Activated gamma-delta T cell treated with Interleukin-2 at 50 U/mL for 16 hours (primary cell): ENCODE measurements at places on chromosomes 7 and 10.

DNA sequence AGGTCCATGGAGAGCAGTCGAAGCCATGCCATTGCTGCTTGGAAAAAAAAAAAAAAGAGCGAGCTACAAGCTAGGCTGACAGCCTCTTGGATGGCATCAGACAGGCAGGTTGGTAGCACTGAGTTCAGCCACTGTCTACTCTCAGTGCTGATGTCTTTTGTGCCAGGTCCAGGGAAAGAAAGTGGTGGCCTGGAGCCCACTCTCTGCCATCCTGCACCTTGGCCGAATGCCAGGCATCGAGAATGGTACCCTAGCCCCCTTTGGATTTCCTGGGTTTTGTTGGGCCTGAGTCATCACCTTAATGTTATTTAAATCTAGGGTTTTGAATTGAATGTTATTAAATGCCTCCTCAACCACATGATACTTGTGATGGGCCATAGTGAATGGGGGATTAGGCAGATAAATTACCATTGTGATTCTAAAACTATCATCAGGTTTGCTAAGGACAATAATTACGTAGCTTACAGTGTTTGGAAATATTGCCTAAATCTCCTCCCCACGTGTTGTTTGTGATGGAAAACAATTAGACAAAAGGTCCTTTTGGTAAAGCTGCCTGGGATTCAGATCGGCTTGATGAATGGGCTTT is 195.7 kb upstream of the GPR26 start:
- DNase-seq: no peak

DNA sequence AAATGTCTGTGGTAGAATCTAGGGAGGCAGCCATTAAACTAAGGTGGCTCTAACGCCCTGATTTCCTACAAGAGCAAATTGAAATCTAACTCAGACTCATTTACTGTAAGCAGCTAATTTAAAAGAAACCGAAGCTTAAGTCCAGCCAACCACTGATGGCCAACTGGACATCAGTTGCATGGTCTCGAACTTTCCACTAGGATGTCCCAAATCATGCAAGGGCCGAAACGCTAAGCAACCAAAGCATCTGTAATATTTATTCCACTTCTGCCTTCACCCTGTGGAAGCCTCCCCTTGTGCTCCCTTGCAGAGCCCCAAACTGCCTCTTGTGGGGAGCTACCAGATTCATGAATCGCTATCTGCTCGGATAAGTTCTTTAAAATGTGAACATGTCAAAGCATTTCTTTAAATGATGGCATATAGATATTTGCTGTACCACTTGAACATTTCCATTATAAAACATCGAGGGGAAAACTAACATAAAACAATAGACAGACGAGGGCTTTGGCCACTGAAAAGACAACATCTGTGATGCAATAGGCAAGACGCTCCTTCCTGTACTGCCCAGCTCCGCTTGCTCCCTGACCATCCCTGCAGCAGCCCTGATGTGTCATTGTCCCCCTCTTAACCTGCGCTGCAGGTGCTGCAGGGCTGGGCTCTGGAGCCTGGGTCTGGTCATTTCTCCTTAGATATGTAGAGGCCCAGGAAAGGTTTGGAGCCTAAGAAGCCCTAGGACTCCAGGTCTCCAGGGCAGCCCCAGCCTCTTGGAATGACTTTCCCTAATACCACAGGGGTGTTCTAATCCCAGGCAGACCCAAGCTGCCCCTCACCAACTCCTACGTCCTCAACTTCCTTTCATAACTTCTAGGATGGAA is 2.9 kb upstream of the RBP3 start:
- DNase-seq: no peak

DNA sequence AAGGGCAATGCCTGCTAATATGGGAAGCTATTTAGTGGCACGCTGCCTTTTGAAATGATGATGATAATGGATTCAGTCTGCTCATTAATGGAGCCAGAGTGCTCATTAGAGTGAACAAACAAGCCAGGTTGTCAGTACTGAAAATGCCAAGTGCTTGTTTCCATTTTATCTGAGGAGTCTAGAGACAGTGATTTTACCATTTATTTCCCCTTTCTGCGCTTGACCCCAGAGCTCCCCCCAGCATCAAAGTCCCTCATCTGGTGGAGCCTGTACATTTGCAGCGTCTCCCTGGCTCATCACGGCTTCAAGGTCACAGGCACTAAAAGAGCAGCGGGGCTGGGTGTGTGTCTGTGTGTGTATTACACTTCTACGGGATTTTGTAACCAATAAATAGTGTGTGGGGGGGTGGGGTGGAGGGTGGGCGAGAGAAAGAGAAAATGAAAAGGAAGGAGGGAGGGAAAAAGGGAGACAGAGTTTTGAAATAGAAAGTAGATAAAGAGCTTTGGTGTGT is 553.8 kb downstream of the TFEC start:
- no peak for DNase-seq

- DNase-seq: no peak
These were observed 47.8 kb downstream of the MGMT start for GRCh38 chr10:129514568-129515451.

- DNase-seq: no peak
These were observed 136.4 kb upstream of the ASAH2 start for GRCh38 chr10:50387732-50388073.

- no peak for DNase-seq
These were observed 65.7 kb downstream of the TLL2 start for GRCh38 chr10:96448021-96448457.

- no peak for DNase-seq
These were observed 109.9 kb downstream of the ATXN7L1 start for GRCh38 chr7:105766421-105767073.

GRCh38 chr10:12971001-12971788 is 30.3 kb downstream of the CCDC3 start:
- no peak for DNase-seq

GRCh38 chr10:103193820-103194529 is 903 bp upstream of the NT5C2 start:
- peak; percentile 3 for DNase-seq

GRCh38 chr10:72875250-72876055 is 18.1 kb upstream of the OIT3 start:
- no peak for DNase-seq

- no peak for DNase-seq
These were observed 62.4 kb upstream of the PDK4 start for GRCh38 chr7:95658676-95659075.

DNA sequence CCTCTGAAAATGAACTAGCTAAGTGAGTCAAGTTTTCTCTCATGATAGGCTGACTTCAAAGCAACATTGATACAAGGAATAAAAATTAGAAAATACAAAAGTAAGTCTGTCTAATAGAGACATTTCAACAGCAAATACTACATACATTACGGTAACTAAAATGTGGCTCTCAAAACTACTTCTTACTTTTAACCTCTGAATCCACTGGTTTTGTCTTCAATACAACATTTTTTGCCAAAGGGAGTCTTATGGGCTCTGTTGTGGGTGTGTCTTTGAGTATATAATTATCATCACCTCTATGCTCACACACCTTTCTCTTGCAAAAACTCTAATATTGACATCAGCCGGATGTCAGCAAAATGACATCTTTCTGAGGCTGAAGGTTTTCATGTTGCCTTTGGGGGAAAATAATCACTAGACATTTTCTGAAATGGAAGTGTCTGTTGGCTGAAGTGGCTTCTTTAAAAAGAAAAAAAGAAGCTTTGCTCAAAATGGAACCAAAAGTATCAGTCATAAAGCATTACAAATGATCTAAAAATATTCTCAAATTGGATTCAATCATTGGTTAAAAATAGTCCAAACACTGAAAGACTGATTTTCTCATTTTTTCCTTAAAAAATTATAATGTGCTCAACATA is 41.8 kb upstream of the FAM133B start:
- no peak for DNase-seq

DNA sequence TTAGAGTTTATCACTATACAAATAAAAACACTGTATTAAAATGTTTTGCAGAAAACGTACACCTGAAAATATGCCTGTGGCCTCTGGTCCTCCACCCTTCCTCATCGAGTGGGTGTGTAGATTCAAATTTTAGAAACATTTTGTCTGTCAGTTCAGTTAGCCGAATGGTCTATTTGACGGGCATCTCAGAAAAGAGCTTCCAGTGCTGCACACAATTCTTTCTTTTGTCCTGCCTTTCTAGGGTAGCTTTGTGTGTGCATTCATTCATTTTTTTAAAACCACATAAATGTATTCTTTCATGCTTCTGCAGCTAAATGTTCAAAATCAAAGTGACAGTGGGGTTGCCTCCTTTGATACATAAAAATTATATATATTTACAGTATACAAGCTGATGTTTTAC is 46.8 kb downstream of the GNAI1 start:
- DNase-seq: no peak

GRCh38 chr7:142792129-142792528 is 21.4 kb downstream of the PRSS2 start:
- DNase-seq: no peak

DNA sequence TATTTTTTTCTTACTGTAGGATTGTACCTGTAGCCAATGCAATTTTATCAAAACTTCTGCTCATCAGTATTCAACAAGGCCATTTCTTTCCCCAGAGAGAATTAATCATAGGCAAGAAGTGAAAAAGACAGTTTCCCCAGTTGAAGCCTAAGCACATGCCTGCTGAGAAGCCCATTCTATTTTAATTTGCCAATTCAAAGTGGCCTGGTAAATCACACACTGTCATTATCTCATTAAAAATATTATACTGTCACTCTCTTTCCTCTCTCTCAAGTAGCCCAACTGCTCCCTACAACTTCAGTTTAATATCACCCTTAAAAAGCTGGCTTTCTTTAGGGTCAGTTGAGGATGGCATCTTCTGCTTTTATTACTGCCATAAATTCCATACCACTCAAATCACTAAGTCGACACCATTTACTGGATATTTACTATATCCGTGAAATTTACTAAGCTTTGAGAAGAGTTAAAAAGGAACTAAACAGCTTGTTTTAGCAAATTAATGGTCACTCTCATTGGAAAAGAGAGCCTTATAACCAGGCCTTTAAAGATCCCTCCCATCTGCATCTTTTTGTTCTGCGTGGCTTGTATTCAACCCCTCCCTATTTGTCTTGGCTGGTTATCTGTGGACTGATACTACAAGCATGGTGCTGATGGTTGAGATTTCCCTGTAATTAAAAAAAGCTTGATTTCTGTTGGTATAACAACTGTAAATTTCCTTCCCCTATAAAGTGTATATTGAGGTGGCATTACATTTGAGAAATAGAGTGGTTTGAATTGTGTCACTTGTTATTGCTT is 30.6 kb downstream of the COL28A1 start:
- no peak for DNase-seq

- no peak for DNase-seq
These were observed 86.4 kb upstream of the GNA12 start for GRCh38 chr7:2930310-2931033.

GRCh38 chr10:119477444-119477843 is 65.1 kb downstream of the RGS10 start:
- no peak for DNase-seq

DNA sequence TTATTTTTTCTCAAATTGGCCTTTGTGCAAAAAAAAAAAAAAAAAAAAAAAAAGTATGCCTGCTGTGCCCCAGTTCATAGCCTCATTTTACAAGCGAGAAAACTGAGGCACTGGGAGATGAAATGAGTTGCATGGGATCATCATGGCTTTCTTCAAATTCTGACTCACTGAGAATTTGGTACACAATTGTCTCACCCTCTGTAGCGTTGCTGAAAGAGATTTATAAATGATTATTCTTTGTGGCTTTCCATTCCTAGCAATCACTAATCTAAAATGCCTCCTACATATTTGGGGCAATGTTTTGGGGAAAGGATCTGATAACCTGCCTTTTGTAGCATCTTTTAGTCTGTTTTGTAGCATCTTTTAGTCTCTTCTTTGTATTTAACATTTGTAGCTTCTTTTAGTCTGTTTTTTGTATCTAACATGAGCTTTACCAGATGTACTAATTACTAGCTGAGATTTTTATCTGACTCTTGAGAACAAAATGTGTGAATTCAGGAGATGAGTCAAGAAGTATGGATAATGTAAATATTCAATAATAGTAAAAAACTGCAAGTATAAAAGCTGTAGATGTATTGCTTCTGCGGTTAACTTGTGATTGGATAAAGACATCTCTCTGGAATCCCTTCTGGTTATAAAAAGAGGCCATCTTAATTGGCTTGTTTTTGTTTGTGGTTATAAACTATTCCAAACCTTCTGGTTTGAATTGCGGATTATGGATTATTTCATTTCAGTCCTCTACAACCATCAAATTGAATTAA is 161.4 kb downstream of the ARID5B start:
- no peak for DNase-seq

GRCh38 chr10:82242778-82243177 is 367.8 kb downstream of the NRG3 start:
- no peak for DNase-seq

DNA sequence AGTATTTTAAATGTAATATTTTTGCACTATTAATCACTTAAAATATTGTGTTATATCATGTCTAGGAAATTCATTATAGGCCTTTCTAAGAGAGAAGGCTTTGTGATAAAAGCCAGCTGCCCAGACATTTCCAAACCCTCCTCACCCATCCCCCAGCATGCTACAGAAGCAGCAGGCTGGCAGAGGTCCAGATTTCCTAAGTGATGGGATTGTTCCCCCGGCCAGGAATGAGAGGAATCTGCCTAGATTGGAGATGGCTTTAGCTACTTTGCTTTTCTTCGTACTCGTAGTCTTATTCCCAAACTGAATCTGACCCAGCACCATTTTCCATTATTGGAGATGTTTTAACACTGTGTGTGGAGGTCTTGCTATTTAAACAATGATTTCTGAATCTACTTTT is 29.4 kb downstream of the CDK14 start:
- DNase-seq: no peak

- DNase-seq: no peak
These were observed 52.7 kb downstream of the MAD1L1 start for GRCh38 chr7:2180081-2180480.

- DNase-seq: no peak
These were observed 224.3 kb upstream of the IGFBP3 start for GRCh38 chr7:46145412-46145811.

- no peak for DNase-seq
These were observed 3.5 kb upstream of the BPGM start for GRCh38 chr7:134643131-134643530.

- DNase-seq: no peak
These were observed 24.3 kb upstream of the ST7 start for GRCh38 chr7:116929021-116929420.

DNA sequence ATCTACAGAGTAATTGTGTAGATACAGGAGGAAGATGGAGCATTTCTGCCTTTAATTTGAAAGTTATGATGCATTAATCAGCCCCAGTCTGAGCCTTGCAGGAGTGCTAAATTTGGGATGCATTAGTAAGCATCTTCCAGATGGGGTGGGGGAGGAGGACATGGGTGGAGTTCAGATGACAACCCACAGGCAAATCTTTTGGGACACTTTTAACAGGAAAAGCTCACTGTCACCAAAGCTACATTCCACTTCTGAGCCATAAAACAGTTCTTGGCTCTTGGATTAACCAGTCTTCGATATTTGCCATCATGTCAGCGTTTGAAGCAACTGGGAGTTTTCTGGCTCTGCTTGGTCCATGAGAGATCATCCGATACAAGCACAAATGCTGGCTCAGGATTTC is 121.1 kb downstream of the CXCL12 start:
- DNase-seq: no peak

- no peak for DNase-seq
These were observed 7.0 kb downstream of the MXI1 start for GRCh38 chr10:110214371-110214826.

- DNase-seq: no peak
These were observed 101.9 kb upstream of the HGF start for GRCh38 chr7:81871606-81872265.

GRCh38 chr7:8105449-8106095 is 137.0 kb downstream of the GLCCI1 start:
- no peak for DNase-seq
